ENCODE measurements at places on chromosomes 2 and 18. TPM values are rescaled to one million over a fixed set of nuclear protein-coding genes. Genes with fewer than 3 reads are reported as not detected.

DNA sequence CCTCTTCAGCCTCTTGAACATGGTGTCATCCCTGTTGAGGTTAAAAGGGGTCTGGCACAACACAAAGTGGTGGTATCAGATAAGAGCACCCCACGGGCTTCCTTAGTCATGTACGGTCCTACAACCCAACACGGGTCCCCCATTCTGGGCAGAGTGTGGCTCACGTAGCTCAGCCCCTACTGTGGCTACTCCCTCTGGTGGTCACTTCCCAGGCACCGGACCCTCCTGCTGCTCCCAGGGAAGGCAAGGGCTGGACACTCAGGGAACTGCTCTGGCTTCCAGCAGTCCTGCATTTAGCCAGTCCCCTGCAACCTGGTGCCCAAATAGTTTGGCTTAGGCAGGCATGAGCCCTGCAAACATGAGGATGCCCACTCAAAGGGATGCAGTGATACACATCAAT, 58.6 kb downstream of the GALNT14 start:
- DNase-seq = no peak

GRCh38 chr2:181465676-181466375, 8.6 kb downstream of the ITGA4 start:
- no peak for DNase-seq

GRCh38 chr2:203690441-203691047, 15.9 kb upstream of the CD28 start:
- no peak for DNase-seq

GRCh38 chr2:33213244-33213643, 263.2 kb upstream of the RASGRP3 start:
- no peak for DNase-seq

DNA sequence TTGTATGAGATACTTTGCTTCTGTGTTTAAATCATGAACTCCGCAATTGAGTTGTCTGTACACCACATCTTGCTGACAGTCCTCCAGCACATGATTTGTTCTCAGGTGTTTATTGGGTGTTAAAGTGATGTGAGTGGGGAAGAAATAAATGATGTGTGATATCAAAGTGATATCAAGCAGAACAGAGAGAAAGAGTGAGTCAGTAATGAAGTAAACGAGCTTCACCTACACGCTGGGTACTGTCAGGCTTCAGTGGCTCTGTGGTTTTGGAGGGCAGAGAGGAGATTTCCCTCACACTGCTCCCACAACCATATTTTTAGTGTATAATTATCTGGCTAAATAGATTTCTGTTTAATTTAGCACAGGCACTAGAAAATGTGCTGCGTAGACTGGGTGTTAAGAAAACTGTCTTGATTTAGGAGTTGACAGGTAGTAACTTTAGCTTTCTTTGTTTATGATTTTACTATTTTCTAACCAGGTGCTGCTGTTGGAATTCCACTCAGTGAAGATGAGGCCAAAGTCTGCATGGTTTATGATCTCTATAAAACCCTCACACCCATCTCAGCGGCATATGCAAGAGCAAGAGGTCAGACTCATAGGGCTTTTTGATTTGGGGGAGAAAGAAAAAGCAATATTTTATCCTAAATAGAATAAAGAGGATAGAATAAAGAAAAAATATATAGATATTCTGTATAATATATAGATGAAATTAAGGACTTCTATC, 21.2 kb downstream of the ATIC start:
- DNase-seq = no peak

DNA sequence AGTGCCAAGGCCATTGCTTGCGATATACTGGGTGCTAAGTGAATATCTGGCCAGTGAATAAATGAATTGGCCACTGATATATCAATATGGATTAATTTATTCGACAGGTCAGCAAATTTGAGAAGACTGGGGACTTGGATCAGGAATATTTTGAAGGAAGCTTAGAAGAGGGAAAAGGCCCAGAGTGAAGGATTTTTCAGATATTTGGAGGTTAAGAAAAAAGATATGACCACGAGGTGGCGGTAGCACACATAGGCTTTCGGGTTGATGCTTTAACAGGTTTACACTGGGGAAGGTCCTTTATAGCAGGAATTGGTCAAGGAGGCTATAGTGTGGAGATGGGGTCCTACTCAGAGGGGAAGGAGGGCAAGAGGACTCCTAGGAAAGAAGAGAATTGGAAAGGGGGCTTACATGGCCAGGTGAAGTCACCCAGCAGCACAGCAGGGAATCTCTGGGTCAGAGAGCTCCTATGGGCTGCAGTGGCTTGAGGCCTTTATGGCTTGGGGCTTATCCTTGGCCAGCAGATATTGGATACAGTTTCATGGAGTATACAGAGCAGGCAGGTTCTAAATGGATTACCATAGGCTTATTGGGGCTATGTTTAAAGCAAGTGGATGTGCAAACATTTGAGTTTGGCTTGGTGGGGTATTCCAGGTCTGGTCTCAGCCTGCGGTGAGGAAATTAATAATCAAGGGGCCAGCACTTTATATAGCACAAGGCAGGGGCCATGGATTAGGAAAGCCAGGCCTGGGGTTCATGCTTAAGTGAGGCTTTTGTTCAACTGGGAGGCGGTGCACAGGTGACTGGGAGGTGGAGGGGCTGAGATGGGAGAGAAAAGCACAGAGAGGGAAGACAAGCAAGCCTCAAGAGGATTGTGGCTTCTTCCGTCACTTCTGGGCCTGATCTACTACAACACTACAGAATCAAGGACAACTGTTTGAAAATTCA, 9.7 kb downstream of the IL1RN start:
- no peak for DNase-seq

CRYBA2 gene
- not detected for total RNA-seq

ZBTB7C gene
- total RNA-seq = 18.1 TPM

Measured in upper lobe of left lung (tissue), 6 donors.